Retina (tissue), 1 donor: ENCODE measurements at places on chromosomes 12 and 14.

GRCh38 chr12:23546756-23547155 lies 402.7 kb downstream of the SOX5 start:
- DNase-seq = no peak

DNA sequence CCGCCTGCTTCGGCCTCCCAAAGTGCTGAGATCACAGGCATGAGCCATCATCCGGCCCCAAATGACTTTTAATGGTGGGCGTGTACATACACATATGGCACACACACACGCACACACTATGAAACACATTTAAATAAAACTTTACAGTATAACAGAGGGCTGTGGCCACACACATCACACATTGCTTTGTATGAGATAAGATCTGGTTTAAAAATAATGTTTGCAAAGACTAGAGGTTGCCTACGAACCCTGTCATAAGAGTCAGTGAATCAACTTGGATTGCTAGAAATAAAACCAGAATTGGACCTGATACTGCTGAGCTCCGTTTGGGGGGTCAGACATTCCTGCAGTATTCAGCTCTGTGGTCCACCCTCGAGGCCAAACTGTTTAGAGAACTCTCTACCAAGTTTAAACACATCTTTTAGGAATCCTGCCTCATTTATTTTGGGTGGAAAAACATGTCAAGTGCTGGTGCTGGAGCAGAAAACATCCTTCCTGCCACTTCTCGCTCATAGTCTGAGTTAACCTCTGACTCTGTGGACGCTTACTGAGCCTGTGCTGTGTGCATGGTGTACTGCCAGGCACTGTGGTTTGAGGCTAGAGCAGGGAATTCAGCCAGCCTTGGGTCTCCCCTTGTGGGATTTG lies 47.8 kb upstream of the EML1 start:
- no peak for DNase-seq

DNA sequence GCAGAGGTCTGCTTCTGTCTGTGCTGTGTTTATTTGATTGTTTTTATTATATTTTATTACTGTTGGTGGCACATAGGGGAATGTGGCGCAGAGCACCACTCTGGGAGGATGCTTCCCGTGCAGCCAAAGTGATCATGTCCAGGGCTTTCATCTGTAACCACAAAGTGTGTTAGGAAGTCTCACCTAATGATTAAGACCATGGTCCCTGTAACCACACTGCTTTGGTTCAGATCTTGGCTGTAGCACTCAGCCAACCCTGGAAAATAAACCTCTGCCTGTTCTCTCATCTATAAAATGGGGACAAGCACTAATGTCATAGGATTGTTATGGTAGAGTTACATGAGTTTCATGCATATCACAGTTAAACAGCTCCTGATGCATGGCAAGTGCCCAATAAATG lies 1.9 kb downstream of the RESF1 start:
- DNase-seq = no peak

- DNase-seq = no peak
Measured at GRCh38 chr14:59199205-59199604, 10.7 kb downstream of the DAAM1 start.

GRCh38 chr12:89752341-89752740 lies 43.7 kb upstream of the ATP2B1 start:
- DNase-seq = no peak

- DNase-seq = no peak
Measured at GRCh38 chr14:35400648-35401421, 3.7 kb downstream of the NFKBIA start.

DNA sequence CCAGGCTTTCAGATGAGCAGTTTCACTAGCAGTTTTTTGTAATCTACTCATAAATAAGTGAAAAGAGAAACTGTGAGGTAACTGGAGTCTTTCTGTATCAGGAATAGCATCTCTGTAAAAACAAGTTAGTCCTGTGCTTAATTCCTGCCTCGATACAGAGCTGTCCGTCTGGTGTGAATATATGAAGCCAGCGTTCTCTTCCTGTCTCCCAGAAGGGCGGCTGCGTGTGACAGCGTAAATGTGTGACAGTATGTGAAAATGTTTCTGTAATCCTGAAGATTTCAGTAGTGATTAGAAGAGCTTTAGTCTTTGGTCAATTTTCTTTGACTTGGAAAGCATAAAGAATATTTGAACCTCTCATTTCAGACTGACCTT lies 150.3 kb downstream of the FBXL14 start:
- DNase-seq = no peak

DNA sequence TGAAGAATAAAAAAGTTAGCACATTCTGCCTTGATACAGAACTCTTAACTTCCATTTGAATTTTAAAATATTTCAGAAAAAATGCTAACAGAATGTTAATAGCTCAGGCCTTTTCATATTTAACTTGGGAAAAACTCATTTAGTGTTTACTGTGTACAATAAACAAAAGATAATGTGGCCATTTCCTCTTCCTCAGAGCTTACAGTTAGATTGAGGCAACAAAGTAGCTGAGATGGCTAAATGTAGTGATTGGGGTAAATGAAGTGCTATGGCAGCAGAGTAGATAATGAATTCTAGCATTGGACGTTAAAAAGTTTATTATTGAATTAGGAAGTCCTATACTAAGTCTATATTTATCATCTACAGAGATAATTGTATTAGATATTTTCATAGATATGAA lies 12.7 kb downstream of the CPSF2 start:
- DNase-seq = no peak

- DNase-seq = no peak
Measured at GRCh38 chr12:54197431-54197909, 8.7 kb upstream of the SMUG1 start.

- DNase-seq = no peak
Measured at GRCh38 chr14:71725922-71726579, 206.2 kb upstream of the RGS6 start.

DNA sequence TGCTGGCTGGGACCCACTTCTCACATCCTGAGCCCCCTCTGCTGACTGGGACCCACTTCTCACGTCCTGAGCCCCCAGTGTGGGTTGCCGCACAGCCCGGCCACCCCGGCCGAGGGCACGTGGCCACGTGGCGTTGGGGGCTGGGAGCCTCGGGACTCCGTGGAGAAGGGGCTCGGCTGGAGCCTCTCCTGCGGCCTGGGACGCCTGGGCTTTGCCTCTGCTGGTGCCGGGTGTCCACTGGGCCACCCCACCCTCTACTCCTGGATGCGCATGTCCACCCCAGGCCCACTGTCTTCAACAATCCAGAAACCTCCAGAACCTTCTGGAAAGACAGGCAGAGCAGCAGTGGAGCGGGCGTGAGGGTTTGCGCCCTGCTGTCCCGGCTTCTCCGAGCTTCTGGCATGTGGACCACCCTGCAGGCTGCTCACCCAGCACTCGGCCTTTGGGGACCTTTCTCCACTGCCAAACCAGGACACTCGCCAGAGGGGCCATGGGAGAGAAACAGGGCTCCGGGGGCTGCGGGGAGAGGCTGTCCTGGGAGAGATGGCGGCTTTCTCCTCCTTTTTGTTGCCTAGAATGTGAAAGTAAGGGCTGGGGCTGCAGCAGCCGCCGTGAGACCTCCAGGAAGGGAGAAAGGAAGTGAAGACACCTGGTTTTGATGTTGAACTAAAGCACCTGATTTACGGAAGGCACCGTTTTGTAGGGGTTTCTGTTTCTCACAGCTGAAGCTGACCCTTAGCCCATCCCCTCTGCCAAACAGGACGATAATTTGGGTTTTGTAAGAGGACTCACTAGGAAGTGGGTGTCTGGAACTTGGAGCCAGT lies 30.0 kb downstream of the NOC4L start:
- DNase-seq = no peak

GRCh38 chr14:54087376-54087775 lies 130.8 kb upstream of the BMP4 start:
- DNase-seq = no peak

DNA sequence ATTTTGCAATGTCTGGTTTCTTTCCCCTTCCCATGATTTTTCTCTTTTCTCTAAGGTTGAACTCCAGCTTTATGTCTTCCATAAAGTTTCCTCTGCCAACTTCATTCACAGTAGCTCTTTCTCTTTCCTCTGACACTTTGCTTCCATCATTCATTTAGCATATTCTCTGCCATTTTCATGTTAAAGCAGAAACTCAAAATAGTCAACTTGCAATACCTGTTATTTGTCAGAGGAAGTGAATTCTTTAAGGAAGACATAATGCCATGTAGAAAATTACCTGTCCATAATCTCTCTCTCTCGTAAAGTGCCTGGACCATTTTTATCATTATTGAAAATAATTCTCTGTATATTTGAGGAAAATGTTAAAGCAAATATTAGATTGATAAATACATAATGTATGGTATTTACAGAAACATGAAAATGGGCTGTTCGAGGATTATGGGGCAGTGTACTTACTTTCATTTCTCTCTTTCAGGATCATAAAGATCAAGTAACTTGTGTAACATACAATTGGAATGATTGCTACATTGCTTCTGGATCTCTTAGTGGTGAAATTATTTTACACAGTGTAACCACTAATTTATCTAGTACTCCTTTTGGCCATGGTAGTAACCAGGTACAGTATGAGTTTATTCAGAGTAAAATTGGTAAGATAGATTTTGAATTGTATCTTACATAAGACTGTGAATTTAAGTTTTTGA lies 12.6 kb downstream of the NEDD1 start:
- no peak for DNase-seq

GRCh38 chr12:131755305-131756113 lies 44.6 kb downstream of the SFSWAP start:
- no peak for DNase-seq

DNA sequence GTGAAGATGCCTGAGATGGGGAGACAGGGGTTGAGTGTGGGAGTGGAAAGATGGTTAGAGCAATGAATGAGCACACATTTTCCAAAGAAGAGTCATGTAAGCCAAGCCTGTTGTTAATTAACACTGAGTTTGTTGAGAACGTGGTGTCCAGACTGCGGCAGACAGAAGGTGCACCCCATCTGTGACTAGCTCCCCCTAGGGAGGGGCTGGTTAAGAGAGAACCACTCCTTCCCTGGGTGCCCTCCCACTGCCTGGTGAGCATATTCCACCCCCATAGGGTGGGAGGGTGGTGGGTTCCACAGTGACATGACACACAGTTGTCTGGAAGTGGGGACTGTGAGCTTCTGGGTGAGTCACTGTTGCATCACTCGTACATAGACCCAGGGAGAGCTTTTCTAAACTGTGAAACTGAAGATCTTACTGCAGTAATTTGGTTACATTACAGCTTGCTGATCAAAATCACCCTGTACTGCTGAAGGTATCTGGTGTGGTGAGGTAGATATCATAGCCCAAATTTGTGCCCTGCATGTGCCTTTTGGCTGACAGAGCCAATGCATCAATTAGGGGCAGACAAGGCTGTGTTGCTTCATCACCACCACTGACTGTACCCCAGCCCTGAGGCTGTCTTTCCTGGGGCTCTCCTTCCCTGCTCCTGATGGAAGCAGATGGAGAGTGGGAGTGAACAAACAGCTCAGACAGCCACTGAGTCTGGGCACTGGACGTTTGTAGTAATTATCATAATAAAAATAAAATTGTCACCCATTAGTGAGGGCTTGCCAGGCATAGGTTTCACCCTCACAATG lies 150.9 kb downstream of the EMP1 start:
- DNase-seq = no peak

DNA sequence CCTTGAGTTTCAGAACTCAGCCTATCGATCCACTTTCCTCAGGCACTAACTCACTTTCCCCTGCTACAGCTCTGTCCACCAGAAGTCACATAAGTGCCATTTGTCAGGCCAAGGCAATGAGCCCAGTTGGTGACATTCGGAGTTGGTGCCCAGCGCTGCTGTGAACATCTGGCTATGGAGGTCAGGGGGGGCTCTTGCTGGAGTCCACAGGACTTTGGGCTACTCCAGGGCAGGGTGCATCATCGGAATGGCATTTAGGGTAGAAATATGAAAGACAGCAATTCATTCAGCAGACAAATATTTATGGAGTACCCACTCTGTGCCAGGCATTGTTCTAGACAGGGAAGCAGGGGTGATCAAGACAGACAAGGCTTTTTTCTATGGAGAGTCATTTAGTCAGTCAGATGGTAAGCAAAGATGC lies 1.5 kb upstream of the PPP1CC start:
- no peak for DNase-seq

DNA sequence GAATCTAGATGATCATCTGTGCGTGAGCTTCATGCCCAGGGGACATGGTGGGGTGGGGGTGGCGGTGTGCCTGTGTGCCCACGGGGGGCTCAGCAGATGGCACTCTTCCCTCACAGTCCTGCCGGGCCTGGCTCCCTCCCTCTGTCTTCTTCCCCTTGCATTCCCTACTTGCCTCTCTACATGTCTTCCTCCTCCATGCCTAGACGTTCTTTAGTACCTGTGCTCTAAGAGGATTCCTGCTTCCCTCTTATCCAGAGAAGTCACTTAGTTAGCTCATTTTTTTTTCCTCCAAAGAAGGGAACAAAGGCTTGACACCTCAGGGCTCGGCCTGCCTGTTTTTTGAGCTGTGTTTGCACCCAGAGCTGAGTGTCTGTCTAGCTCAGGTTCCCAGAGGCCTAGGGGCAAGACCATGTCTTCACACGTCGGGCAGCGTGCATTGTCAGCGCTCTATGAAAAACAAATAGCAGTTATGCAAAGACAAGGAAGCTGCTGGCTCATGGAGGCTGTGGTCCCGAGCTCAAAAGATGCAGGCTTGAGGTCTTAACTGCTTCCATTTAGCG lies 48.8 kb downstream of the NINJ2 start:
- peak; percentile 36 for DNase-seq

DNA sequence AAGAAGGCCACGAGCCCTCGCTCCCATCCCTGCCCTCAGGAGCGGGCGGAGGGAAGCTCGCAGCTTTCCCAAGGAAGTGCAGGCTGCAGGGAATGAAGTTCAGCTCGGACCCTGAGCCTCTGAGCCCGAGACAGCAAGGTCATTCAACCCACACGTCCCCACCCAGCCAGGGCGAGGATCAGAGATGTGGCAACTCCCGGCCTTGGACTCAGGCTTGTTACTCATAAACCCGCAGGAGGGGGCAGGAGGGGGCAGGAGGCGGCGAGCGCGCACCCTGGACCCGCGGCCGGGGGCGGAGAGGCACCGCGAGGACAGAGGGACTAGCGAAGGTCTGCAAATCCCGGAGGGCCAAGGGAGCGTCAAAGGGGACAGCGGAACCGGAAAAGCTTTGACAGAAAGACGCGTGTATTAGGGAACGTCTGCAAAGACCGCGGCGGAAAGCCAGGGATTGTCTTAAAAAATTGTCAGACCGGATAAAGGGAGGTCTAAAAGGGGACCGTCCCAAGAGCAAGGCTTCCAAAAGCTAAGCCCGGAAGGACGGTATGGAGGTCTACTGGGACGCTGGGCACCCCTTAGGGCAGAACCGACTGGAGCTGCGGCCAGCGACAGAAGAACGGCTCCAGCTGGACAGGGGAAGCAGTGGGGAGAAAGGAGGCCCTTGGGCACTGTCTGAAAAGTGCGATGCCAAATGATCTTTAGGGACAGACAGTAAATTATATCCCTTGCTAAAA lies 611 bp upstream of the DCAF11 start:
- DNase-seq = peak; percentile 95

GRCh38 chr14:75959031-75959430 lies 22.8 kb downstream of the TGFB3 start:
- DNase-seq = no peak

- no peak for DNase-seq
Measured at GRCh38 chr14:36275741-36276140, 44.7 kb downstream of the MBIP start.

DNA sequence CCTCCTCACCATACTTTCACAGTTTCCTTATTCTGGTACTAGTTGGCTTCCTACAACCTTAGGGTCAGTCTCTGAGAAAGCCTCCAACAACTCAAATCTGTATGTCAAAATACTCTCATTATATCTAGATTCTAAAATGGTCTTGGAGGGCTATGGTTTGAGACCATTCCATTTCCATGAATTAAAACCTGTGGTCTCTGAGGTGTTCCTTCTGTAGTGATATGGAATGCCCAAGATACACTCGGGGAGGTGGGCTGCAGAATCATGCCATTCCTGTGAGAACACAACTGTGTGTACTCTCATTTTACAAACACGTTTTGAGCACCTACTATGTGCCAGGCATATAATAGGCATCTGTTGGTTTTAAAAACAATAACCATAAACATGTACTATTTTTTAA lies 74.0 kb downstream of the FERMT2 start:
- DNase-seq = no peak
